Natural killer cell treated with Interleukin-12 subunit alpha and Interleukin-12 subunit beta and Interleukin-15 and Interleukin-18, amount 100 ng/mL, for 72 hours (primary cell): ENCODE measurements at places on chromosomes 1 and 21.

- DNase-seq: no peak
Measured at GRCh38 chr1:166379447-166379846, 212.6 kb upstream of the FAM78B start.

GRCh38 chr1:227769047-227769935 is 34.1 kb downstream of the SNAP47 start:
- DNase-seq: no peak

GRCh38 chr1:24704411-24705259 is 40.6 kb upstream of the CLIC4 start:
- DNase-seq: no peak

- no peak for DNase-seq
Measured at GRCh38 chr1:6557597-6557996, 2.5 kb downstream of the TAS1R1 start.

DNA sequence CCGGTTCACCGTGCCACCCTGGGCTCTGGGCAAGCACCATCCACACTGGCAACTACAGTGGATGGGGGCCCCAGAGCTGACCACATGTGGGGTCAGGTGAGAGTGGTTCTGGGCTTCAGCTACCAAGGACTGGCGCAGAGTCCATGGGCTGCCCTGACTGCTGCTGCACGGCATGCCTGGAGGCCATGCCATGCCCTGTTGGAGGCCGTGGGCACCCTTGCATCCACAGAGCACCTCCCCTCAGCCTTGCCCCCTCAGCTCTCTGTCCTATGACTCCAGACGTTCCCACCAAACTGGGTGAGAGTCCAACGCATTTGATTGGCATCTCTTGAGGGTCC is 15.5 kb downstream of the MORN1 start:
- DNase-seq: no peak

- no peak for DNase-seq
Measured at GRCh38 chr1:162688521-162688920, 56.3 kb downstream of the DDR2 start.

GRCh38 chr21:26717146-26717739 is 128.0 kb downstream of the ADAMTS1 start:
- DNase-seq: no peak

DNA sequence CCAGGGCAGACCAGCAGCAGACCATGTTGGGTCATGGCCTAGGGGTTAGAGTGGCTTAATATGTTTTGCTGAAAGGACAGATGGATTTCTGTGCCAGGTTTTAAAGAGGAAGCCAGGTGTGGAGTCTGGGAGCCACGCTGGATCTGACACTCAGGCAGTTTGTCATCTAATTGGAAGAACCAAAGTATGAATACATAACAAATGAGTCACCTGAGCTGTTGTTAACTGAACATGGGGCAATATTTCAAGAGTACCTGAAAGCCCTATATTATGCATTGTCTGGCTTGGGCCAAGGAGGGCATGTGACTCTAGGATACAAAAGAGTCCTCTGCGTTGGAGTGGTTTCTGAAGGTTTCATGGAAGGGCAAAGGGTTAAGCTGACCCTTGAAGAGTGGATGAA is 70.6 kb downstream of the LMO4 start:
- DNase-seq: no peak

DNA sequence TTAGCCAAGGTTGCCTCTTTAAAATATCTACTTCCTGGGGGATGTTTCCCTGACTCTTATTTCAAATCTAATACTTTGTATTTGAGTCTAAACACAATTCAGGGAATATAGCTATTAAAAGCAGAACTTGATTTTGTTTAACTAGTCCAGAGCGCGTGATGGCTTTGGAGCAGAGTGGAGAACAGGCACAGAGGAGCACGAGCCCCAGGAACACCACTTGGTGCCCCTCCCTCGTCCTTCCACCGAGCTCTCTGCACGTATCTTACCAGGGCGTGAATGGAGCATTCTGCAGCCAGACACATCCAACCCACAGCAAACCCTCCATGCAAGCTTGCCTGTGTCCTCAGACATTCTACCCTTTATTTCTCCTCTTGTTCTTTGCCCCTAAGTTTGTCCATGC is 14.1 kb downstream of the KIF26B start:
- DNase-seq: no peak

- DNase-seq: no peak
Measured at GRCh38 chr1:221937155-221937953, 195.5 kb upstream of the DUSP10 start.

GRCh38 chr1:42419126-42419821 is 36.5 kb downstream of the ZMYND12 start:
- no peak for DNase-seq

DNA sequence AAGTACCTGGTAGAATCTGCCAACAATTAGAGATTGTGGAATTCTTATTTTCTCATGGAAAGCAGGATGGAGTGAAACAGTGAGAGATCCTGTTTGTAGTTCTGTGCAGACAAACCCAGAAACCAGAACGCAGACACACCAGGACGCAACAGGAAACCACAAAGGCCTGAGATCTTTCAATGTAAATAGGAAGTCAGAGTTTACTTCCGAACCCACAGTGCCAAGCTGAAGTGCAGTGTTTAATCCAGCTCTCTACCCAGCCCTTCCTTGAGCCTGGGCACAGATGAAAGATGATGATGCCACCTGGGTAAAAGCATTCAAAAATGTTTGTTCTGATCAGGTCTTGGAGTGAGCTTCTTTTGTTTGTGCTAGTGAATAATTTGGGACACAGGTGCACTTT is 244.2 kb upstream of the HOOK1 start:
- DNase-seq: peak; percentile 62

DNA sequence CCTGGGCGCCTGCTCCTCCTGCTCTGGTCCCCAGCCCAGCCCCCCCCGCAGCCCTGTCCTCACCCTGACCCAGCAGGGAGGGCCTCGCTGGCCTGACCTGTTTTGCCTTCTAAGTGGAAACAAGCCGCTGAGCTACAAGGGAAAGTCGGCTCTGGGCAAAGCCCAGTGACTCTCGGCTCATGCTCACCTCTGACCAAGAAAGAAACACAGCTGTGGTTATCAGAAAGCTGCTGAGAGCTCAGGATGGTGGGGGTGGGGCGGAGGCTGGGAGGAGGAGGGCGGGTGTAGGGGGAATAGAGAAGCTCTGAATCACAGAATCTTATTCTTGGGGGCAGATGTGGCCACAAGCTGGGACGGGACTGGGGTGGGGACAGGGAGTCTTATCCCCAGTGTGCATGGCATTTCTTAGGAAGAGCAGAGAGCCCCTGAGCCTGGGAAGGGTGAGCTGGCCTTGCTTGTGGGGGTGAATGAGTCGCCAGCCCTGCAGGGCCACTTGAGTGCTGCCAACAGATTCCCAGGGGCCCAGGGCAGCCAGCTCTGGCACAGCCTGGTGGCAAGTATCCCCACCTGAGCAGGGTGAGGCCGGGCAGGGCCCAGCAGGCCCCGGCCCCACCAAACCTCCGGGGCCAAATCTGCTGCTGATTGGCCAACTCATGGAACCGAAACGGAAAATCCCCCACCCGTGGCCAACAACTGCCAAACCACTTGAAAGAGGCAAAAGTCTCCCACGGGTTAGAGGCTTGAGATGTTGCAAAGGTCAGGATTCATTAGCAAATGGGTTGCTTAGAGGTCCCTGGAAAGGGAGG is 120.6 kb downstream of the SPSB1 start:
- DNase-seq: peak; percentile 80

GRCh38 chr1:158102881-158103674 is 77.6 kb upstream of the CD1D start:
- DNase-seq: no peak

DNA sequence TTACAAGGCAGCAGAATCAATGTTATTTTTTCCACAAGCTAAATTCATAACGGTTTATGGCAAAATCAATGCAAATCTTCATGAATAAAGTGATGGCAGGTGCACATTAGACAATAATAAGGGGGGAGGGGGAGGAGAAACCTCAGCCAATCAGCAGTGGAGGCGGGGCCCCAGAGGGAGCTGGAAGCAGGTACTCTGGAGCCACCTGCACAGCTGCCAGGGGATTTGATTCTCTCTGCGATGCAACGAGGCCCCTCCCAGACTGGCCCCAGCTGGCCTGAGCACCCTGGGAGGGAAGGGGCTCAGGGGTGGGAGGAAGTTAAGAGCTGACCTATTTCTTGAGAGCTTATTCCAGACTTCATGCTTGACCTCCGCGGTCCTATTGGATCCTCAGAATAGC is 127.8 kb upstream of the IGSF21 start:
- DNase-seq: no peak

GRCh38 chr1:91523482-91523881 is 22.8 kb downstream of the CDC7 start:
- no peak for DNase-seq

DNA sequence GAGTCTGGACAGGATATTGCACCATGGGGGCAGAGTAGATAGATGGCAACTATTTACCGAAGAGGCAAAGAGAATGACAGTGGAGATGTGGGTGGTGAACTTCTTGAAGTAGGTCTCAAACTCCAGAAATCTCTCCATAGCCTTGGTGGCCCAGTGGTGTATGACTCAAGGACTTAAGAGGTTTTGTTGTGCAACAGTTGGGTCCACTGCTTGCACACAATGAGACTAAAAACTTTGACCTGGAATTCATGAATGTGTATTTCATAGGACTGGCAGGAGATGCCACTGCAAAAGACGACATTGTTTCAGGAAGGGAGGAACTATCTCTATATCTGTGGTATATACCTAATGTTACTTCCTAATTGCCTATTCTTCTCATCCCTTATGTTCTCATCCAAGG is 75.9 kb downstream of the ZSCAN20 start:
- DNase-seq: no peak

GRCh38 chr21:15660423-15660804 is 69.4 kb upstream of the USP25 start:
- DNase-seq: no peak

- no peak for DNase-seq
Measured at GRCh38 chr1:198530953-198531352, 9.5 kb downstream of the ATP6V1G3 start.

DNA sequence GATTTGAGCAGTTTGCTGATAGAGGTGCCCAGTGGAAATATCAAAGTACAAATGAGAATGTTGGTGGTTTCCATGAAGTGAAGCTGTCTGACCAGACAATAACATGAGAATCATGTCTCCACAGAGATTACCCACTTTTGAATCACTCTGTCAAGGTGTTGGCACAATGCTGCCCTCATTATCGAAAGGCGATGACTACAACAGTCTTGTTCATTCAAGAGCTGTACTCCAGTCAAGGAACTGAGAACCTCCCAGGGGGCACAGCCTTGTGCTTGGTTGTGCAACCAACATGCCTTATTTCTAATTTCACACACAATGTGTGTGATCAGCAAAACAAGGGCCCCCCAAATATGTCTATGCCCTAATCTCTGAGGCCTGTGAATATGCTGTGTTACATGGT is 35.7 kb downstream of the ETS2 start:
- DNase-seq: no peak

DNA sequence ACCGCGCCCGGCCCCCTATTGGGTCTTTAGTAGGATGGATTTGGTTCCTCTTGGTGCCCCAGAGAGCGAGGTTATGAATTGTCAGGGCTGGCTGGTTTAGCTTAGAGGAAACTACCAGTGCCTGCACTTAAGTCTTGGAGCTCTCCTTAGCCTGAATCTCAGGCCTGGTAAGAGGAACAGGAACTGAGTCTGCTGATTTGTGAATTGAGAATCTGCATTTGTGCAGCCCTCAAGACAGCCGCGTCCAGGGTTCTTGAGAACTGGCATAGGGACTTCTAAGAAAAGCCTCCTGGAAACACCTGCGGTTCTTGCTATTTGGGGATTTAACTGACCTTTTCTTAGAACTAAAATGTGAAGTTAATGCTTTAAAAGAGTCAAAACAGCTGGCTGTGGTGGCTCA is 1.7 kb downstream of the NECAP2 start:
- DNase-seq: no peak

DNA sequence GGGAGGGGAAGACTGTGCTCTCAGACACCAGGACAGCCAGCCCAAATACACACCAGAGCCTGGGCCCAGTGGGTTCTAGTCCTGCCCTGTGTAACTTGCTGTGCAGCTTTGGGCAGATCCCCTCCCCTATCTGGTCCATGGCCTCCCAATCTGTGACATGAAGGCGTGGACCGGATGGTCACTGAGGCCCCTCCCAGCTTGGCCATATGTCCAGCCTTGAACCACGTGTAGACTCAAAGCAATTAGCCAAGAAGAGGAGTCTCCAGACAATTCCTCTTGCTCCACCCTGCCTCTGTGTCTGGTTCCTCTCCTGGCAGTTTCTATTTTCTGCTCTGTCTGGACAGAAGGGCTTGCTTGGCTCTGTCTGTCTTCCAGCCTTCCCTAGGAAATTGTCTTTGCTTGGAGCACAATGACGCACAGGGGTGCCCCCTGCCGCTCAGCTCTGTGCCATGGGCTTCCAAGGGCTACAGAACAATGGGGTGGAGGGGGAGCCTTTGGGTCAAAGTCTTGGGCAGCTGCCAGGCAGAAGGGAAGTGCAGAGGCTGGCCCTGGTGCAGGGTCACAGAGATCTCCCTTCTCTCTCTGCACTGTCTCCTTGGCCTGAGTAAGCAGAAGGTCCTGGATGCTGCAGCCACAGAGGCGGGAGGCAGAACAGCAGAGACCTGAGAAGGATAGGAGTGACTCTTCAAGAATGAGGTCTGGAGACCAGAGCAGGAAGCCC is 66.1 kb downstream of the TENT5C start:
- no peak for DNase-seq

DNA sequence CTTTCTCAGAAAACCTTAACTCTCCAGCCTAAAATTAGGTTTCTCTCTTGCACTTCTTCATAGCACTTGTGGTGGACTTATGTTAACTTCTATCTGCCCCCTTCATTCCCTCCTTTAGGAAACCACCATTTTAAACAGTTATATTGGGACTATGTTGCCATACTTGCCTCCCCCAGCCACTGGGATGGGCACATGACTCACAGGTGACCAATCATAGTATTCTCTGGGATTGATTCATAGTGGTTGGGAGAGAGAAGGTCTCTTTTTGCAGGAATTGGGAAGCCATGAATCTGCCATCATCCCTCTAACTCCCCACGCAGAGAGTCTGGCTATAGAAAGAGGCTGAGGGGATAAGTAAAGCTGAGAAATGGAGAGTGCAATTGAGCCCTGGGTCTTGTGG is 50.4 kb upstream of the NRDC start:
- DNase-seq: no peak

DNA sequence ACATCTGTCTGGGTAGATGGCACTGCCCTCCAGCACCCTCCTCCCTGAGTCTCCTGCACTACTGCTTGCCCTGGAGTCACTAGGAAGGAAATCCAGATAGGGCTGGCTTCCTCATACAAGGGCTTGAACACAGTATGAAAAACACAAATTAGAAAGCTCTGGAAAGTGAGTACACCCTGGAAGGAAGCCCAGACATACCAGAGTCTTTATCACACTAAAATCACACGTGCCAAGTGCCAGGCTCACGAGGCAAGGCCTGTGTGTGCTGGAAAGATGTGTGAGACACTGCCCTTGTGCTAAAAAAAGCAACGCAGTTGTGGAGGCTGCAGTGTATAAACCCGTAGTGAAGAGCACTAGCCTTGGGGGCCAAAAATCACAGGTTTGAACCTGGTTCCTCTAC is 28.3 kb upstream of the S100A7 start:
- no peak for DNase-seq
